ENCODE measurements at places on chromosomes 7 and 10.

DNA sequence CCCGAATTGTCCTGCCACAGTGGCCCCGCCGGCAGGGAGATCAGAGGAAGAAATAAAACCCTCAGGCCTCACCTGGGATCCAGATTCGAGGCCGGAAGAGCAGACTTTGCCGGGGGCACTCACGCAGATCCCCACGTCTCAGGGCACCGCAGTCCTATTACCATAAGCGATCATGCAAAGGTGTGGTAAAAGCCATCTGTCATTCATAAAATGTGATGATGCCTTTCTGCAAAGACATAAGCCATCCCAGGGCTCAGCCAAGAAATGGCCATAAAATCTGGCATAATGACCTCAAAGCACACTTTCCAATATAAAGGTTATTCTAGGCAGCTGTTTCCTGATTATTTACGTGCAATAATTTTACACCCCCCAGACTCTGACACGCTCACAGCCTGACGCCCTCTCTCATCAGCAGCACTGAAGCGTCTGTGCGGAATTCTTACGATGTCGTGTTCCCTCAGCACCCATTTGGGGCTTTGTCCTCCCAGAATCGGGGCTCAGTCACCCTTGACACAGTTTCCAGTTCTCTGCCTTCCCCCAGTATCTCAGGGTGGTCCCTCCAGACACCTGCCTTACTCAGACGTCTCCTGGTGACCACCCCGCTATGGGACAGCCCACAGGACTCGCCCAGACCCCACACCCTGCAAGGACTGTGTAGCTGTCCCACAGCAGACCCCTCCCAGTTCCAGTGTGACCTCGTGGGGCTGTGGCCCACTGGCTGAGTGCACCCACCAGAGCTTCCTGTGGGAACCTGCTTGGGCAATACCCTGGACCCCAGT, 74.3 kb upstream of the FAM20C start:
- DNase-seq, result no peak

- no peak for DNase-seq
These were observed 57.7 kb upstream of the DNAJB6 start for GRCh38 chr7:157278791-157279724.

GRCh38 chr10:125283191-125283835, 123.0 kb upstream of the CTBP2 start:
- no peak for DNase-seq

DNA sequence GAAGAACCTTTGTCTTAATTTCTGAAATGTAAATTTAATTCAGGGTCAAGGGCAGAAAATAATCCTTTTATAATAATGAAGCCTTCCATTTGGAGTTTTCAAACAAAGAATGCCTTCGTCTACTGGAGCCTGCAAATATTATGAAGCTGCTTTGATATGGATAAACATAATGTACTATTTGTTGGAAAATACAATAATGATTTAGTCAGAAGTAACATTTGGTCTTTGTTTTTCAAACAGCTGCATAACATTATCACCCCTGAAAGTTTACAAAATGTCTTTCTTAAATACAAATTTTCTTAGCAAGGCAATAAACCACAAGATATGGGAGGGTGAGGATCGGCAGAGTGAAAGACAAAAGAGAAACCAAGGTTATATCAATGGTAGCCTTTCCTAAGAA, 41.5 kb downstream of the TMEM26 start:
- no peak for DNase-seq

DNA sequence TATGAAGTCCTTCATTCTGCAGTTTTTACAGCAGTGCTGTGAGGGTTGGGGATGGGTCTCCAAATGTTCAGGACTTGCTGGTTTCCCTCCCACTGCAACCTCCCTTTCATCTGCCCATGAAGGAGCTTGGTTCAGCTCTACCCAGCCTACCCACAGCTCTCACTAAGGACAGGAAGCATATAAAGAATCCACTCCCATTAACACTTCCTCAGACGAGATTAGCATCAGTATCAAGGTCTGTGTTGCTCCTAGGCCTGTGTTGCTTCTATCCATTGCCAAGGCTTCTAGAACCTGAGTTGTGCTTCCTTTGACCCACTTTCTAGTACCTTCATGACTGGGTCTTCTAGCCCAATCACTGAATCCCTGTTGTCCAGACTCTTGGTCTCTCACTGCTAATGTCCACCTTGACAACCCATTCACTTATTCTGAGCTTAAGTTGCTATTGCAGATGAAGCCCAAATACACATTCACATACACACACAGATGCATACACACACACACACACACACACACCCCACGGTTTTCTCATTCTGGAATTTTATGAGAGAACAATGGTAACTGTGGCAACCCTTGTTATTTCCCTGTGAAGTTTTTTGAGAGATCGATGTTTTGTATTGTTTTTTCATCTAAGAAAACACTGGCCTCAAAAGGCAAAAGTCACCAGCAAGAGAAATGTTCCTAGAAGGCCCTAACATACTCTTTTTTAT, 248.1 kb downstream of the MTERF1 start:
- DNase-seq, result no peak

DNA sequence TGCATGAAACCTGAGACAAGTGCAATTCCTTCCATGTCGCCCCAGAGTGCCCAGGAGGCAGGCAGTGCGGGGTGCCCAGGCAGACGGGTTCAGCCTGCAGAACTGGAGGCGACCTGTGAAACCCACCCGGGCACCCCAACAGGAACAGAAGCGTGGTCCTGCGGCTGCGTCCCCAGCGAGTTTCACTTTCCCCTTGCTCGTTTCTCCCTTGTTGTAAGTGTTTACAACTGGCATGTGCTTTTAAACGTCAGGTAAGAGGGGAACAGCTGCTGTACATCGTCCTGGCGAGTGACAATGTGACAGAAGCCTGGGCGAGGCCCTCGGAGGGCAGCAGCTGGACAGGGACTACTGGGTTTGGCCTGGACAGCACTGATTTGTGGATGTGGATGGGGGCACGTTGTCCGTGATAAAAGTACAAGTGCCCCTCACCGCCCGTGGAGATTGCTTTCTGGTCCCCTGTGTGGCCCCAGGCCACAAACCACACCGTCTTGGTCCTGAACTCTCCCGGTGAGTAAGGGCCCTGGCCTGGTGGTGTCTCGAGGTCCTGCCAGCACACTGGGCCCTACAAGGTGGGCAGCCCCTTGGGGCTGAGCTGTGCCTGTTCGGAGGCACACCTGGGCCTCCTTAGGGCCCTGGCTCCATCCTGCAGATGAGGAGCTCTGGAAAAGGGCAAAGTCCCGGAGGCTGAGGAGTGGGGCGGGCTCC, 4.0 kb downstream of the VENTX start:
- no peak for DNase-seq

- no peak for DNase-seq
These were observed 125.3 kb downstream of the REEP3 start for GRCh38 chr10:63646491-63646890.

DNA sequence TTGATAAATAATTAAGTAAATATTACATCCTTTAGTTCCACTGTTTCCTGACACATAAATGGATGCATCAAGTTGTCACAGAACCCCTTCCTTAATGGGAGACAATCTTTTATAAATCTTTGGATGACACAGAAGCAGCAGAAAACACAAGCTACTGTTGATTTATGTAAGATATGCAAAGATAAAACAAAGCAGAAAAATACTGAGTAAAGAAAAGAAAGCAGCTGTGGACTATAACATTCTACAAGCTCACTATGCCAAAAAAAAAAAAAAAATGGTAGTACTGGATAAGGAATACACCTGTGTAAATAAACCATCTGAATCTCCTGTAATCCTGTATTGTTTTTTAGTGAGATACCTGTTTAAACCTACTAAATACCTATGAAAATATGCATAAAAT, 92.0 kb upstream of the FAM180A start:
- no peak for DNase-seq

DNA sequence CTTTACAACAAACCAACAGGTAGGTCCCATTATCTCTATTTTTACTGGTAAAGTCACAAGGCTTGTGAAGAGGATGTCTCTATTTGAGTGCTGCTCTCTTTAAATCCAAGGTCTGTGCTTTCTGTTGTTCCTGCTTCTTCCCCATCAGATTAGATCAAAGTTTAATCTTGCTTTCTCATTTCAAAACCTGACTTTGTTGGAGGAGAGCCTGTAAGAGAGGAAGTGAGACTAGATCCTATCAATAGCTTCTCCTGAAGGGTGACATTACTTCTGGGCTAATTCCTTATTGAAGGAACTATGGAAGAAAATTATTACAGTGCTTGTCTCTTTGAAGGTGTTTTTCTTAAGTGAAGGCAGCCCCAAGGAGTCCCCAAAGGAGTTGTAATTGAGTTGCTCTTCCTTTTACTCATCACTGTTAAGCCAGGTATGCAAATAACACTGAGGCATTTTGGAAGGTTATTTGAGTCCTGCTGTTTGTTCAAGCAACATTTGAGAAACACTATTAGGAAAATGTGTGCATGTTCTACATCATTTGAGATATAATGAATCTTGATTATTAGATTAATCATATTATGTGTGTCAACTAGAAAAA, 146.2 kb upstream of the MBL2 start:
- DNase-seq, result no peak

- no peak for DNase-seq
These were observed 115.4 kb downstream of the TEX36 start for GRCh38 chr10:125567529-125567928.

DNA sequence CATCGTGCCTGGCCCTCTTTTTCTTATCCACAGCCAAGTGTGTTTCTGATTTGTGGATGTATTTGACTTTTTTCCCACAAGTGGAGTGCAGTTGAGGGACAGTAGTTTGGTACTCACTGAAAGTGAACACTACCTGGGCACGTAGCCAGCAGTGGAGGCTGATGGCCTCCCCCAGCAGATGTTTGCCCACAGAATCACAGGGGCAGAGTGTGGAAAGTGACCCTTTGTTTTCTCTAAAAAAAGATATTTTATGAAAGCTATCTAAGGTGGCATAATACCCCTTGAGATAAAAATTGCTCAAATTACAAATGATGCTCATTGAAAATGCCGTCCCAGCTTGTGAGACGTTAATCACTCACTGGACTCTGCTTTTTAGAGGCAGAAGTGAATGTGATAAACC, 29.1 kb downstream of the WDR37 start:
- DNase-seq, result no peak

DNA sequence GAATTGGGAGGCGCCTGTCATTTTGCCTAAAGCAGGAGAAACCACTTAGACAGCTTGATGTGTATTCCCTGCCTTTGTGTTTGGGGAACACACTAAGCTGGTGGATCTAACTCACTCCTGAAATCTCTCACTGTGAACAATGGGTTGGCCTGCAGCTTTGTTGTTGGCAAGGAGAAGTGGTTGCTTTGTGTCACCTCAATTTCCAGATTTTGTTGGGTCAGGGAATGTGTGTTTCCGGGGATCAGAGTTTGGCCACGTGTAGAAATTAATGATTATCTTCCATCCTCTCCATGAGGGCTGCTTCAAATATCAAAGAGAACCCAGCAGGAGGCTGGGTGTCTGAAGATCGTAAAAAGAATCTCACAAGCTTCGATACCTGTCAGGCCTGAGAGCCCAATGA, 27.8 kb downstream of the A1CF start:
- no peak for DNase-seq
